Effector CD4-positive, alpha-beta T cell (primary cell): ENCODE measurements at places on chromosomes 16 and 17.

DNA sequence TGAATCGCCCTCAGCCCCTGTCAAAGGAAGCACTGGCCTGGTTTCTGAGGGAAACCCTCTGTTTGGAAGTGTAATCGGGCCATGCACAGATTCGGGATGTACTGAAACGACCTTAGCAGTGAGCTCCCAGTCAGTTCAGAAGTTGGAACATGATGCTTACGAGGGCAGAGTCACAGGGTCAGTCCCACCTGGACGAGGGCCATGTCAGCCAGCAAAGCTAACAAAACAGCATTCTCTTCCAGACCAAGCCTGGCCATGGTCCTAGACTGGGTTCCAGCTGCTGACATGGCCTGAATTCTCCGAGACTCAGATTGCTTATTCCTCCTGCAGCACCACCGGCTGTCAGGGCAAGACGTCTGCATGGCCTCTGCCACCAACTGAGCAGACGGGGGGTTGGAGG is 192.2 kb upstream of the WSCD1 start:
- DNase-seq: no peak

GRCh38 chr16:56320811-56321558 is 104.4 kb downstream of the AMFR start:
- DNase-seq: no peak

GRCh38 chr17:28570716-28571360 is 486 bp downstream of the PIGS start:
- peak; percentile 50 for DNase-seq

- DNase-seq: no peak
Observed at GRCh38 chr16:22126037-22126558, 33.8 kb downstream of the VWA3A start.

DNA sequence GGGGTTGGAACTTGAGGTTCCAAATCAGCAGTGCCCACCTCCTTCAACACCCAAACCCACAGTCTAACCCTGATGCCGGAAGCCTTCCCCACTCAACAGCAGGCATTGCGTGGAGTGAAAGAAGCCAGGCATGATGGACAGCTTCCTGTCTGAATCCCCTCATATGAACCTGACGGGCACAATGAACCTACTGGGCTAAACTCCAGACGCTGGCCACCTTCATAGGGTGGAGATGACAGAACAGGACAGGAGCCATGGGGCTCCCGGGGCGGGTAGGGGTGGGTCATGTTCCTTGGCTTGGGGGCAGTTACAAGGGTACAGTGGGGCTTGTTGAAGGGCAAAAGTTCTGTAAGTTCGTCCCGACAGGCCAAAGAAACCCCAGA is 460 bp upstream of the HSBP1 start:
- DNase-seq: no peak

- no peak for DNase-seq
Observed at GRCh38 chr17:54435966-54436365, 464.7 kb upstream of the TOM1L1 start.

- DNase-seq: no peak
Observed at GRCh38 chr17:81516439-81516838, 3.8 kb upstream of the ACTG1 start.

DNA sequence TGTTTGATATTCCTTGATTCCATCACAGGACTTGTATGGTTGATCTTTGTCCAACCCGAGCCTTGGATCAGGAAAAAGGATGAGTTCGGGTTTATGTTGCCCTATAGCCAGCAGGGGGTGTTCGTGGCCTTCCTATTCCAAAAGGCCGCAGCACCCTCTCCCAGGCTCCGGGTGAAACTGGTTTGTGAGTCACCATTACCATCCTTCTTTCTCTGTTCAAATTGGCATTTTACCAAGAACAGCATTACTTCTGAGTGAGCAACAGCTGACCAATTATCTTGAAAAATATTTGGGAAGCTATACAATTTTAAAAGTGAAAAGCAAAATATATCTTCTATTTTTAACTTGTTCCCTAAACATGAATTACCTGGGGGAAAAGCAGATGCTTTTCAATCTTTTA is 24.3 kb upstream of the KRT20 start:
- DNase-seq: peak; percentile 54

- DNase-seq: no peak
Observed at GRCh38 chr16:1984347-1985225, 593 bp downstream of the GFER start.

DNA sequence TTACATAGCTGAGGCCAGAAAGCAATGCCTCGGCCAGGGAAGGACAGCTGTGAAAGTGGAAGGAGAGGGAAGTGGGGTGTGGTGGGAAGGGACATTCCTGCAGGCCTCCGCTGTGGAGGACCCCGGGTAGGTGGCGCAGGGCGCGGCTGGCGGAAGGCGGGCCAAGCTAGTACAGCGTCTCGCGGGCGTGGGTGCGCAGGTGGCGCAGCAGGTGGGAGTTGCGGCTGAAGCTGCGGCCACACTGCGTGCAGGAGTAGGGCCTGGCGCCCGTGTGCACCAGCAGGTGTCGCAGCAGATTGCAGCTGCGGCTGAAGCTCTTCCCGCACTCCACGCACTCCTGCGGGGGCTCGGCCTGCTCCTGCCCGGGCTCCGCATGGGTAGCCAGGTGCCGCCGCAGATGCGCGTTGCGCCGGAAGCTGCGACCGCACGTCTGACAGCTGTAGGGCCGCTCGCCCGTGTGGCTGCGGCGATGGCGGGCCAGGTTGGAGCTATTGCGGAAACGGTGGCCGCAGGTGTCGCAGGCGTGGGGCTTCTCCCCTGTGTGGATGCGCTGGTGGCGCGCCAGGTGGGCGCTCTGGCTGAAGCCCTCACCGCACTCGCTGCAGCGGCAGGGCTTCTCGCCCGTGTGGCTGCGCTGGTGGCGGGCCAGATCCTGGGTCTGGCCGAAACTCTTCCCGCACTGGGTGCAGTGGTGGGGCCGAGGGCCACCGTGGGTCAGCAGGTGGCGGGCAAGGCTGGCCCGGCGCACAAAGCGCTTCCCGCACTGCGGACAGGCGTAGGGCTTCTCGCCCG is 10.0 kb downstream of the ZSCAN10 start:
- DNase-seq: no peak

DNA sequence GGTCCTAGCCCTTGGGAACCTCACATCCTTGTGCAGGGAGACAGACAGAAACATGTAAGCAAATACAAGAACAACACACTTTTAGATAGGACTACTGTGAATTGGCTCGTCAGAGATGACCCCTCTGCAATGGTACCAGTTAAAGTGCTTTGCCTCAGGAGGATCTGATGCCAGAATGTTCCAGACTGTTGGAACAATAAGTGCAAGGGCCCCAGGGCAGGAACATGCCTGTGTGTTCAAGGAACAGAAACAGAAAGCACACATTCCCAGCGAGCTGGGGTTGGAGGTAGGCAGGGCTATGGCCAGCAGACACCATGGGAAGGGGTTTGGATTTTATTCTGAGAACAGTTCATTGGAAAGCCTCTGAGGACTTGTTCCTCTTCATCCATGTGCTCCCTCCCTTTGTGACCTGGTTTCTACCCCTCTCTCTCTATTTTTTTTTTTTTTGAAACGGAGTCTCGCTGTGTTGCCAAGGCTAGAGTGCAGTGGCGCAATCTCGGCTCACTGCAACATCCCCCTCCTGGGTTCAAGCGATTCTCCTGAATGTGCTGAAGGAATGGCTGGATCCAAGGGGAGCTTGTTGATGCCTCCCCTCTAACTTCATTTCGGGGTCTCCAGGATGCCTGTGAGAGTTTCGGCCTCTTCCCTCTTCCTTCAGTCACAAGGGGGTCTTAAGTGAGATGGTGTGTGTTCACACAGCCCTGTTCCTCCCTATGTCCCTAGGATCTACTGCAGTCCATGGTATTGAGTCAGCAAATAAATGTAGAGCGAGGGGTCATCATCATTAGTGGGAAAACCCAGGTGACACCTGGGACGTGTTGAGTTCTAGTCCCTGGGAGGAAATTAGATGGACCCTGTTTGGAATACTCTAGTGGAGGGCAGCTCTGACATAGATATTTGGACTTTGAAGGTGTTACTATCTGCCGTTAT is 6.4 kb downstream of the STAT5A start:
- DNase-seq: no peak

- no peak for DNase-seq
Observed at GRCh38 chr16:85376292-85377095, 236.6 kb upstream of the GSE1 start.

DNA sequence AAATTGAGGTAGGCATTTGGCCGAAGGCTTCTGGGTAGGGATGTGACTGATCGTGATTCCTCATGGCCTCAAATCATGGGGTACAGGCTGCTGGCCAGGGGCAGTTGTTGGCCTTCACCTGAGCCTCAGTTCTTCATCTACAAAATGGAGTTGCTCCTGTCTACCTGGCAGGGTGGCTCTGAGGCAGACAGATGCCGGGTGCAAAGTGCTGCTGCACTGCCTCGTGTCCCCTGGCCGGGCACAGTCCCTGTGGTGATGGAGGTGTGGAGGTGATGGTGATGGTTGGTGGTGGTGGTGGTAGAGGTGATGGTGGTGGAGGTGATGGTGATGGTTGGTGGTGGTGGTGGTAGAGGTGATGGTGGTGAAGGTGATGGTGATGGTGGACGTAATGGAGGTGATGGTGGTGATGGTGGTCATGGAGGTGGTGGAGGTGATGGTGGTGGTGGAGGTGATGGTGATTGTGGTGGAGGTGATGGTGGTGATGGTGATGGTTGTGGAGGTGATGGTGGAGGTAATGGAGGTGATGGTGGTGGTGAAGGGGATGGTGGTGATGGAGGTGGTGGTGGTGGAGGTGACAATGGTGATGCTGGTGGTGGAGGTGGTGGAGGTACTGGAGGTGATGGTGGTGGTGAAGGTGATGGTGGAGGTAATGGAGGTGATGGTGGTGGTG is 52.6 kb downstream of the RNF213 start:
- DNase-seq: no peak

GRCh38 chr16:77612596-77612995 is 109.7 kb upstream of the NUDT7 start:
- no peak for DNase-seq

GRCh38 chr16:81545470-81546250 is 101.1 kb downstream of the CMIP start:
- no peak for DNase-seq

DNA sequence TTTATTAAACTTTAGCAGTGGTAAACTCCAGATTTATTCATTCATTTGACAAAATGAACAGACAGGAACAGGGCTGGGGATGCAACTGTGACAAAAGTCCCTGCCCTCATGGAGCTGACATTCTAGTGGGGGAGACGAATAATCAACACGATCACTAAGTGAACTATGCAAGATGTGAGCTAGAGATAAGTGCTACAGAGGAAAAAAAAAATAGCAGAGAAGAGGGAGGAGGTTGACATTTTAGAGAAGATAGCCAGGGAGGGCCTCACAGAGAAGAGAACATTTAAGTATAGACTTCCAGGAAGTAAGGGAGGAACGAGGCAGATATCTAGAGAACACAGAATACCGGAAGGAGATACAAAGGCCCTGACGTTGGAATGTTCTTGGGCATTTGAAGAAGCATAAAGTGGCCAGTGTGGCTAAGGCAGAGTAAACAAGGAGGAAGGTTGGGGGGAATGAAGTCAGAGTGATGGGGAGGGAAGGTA is 17.9 kb upstream of the AP1G1 start:
- DNase-seq: no peak

- no peak for DNase-seq
Observed at GRCh38 chr16:5580296-5580695, 482.7 kb upstream of the EEF2KMT start.

DNA sequence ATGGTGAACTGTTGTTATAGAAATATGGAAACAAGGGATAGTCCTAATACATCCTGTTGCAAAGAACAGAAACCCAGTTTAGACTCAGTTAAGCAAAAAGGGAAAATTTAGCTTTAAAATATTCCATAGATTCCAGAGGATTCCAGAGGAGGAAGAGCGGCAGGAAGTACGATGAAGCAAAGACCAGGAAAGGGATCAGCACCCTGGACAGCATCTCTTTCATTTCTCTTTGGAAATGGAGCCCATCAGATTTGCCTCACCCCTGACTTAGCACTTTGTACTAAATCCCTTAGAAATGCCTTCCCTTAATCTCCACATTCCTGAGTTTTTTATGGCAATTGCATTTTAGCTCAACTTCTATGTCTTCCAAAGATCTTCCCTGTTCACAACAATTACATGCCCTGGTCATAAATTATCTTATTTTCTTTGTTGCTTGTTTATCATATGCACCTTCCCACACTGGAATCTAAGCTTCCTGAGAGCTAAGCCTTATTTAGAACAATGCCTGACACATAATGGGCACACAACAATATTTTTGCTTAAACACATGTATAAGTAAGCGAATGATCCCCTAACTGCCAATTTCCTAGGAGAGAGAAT is 150.0 kb upstream of the RBFOX1 start:
- no peak for DNase-seq

- no peak for DNase-seq
Observed at GRCh38 chr16:56038564-56039098, 152.7 kb upstream of the GNAO1 start.
